Activated CD8-positive, alpha-beta T cell treated with anti-CD3 and anti-CD28 coated beads, Interleukin-2, amount 10 ng/mL, durations not matched to agents 7 days and 5 days (primary cell): ENCODE measurements at places on chromosomes 1 and 21.

- no peak for DNase-seq
Observed at GRCh38 chr1:228802386-228803220, 67.3 kb downstream of the RHOU start.

- no peak for DNase-seq
Observed at GRCh38 chr1:9794081-9794480, 29.7 kb downstream of the CLSTN1 start.

DNA sequence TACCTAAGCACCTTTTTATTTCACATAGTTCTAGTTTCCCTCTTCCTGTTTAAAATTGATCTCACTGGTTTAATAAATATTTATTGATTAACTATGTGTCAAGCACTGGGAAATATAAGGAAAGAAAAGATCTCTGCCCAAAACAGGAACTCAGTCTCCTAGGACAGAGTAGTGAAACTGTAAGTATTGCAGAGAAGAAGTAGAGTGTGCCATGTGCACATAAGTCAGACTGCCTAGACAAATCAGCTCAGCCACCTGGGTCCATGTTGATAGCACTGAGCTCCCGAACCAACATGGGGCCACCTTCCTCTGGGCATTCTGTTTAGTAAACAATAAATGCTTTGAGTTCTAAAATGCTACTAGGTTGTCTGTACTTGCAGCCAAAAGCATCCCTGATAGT lies 9.8 kb upstream of the SSX2IP start:
- DNase-seq = no peak

- DNase-seq = peak; percentile 49
Observed at GRCh38 chr1:207868251-207868773, 42.6 kb downstream of the CD34 start.

- DNase-seq = no peak
Observed at GRCh38 chr1:223853748-223854147, 8.0 kb upstream of the TP53BP2 start.

DNA sequence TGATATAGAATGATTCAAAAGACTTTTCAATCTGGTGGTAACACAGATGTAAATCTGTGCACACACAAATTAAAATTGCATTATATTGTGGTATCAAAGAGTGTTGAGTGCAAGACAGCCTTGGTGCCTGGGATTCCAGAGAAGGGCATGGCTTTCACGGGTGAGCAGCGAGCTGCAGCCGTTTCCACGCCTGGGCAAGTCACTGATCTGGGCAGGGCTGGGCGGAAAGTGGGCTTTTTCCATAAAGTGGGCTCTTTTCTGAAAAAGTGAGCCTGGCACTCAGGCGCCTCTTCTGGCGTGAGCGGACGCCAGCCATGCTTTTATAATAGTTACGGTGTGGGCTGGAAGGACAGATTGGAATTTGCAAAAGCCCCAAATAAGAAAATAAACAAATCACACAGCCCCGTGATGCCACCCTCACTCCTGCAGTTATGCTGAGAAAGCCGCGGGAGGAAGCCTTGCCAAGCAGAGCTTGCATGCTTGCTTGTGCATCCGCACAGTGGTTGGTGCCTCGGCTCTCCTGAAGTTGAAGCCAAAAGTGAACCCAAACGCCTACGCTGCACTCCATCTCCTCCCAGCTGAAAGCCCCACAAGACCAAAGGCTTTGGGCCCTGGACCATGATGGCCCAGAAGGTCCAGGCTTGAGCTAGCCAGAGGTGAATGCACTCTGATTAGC lies 7.1 kb upstream of the C1orf115 start:
- no peak for DNase-seq

DNA sequence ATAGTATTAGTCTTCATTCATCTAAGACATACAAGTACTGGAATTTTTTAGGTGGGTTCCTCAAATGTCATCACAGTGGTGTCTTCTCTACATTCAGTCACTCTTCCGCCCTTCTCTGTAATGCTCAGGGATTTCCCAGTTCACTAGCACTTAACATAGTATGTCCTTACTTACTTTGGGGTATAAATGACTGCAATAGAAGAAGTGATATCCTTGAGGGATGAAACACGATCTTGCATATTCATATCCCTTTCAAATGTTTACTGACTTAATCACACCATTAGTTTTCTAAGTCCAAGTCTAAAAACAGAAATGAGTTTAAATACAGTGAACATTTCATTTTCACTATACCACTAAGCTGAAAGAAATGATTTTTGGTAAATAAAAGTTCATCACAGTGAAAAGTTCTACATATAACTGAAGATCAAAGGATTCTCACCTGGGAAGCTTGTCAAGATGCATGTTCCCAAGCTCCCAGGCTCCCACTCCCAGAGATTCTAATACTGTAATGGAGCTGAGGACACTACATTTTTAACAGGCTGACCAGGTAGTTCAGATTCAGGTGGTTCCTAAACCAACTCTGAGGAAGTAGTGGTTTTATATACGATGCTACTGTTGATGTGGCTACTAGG lies 29.7 kb downstream of the MRPL39 start:
- no peak for DNase-seq

GRCh38 chr1:36775716-36776115 lies 258.6 kb downstream of the GRIK3 start:
- DNase-seq = no peak

DNA sequence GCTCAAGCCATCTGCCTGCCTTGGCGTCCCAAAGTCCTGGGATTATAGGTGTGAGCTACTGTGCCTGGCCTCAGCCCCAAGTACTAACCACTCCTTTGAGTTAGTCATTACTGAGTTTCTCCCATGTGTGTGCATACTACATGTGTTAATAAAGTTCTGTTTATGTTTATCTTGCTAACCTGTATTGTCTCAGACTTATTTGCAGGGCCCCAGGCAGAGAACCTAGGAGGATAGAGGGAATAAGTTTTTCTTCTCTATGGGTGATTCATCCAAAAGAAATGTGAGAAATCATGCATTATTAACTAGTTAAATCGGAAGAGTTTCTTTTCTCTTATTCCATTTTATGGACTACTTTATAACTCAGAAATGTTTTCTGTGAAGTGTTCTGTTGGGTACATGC lies 203.9 kb upstream of the CACYBP start:
- DNase-seq = no peak

DNA sequence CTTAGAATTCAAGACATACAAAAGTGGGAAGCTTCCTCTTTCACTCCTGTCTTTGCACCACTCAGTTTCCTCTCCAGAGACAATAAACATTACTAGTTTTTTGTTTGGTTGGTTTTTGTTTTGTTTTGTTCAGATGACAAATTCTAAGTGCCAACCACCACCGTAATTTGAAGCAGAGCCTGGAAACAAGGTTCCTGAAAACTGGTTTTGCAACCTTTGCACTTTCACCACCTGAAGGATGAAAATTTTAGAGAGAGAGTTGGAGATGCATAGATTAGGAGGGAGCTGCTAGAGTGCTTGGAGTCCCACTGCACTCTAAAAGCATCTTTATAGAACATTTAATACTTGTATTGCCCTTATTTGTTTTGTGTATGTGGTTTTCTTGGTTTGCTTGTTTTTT lies 20.2 kb upstream of the MGST3 start:
- no peak for DNase-seq

- DNase-seq = no peak
Observed at GRCh38 chr1:216807696-216808095, 84.5 kb upstream of the ESRRG start.

- DNase-seq = no peak
Observed at GRCh38 chr1:232263452-232263851, 366.5 kb downstream of the SIPA1L2 start.
